ENCODE measurements at places on chromosomes 4 and X.

DNA sequence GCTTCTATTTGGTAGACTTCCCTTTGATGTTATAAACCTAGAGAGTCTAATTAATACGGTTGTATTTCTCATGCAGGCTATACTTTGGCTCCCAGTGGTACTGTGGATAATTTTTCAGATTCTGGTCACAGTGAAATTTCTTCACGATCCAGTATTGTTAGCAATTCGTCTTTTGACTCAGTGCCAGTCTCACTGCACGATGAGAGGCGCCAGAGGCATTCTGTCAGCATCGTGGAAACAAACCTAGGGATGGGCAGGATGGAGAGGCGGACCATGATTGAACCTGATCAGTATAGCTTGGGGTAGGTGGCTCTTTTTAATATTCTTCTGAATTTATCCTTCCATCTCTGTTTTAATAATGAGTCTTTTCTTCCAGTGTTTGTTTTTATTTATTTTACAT is 249.7 kb downstream of the RAPGEF2 start:
- no peak for DNase-seq

DNA sequence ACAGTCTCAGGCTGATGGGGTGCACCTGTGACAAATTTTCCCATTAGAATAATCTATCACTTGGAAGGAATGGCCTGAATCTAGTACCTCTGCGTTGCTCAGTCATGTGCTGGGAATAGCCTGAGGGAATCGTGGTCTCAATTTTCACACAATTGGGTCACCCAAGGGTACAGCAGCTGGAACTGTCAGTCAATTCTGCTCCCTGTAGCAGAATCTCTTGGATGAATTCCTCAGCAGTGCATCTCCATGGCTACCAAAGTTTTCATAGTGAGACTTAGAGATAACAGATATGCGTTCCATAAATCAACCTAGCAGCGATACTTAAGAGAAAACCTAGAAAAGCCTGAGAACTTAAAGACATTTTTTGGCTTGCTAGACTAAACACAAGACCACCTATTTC is 288.7 kb upstream of the CTSO start:
- DNase-seq, result no peak

- no peak for DNase-seq
Observed at GRCh38 chr4:159447296-159447695, 344.4 kb downstream of the RAPGEF2 start.

GRCh38 chrX:23861215-23861896 is 46.4 kb downstream of the APOO start:
- no peak for DNase-seq

DNA sequence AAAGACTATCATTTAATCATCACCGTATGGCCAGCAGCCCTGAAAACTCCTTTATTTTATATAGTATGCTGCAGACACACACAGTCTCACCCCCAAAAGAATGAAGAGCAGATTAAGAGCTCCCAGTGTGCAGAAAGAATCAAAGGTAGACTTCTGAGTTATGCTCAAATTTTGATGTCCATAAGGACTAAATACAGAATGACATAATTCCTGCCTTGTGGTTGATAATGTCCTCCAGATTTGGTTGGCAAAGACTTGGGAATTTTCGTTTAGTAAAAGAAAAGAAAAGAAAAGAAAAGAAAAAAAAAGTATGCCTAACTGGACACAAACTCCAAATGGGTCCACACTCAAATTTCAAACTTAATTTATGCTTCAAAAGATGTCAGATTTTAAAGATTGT is 118.1 kb upstream of the PLAC1 start:
- no peak for DNase-seq

DNA sequence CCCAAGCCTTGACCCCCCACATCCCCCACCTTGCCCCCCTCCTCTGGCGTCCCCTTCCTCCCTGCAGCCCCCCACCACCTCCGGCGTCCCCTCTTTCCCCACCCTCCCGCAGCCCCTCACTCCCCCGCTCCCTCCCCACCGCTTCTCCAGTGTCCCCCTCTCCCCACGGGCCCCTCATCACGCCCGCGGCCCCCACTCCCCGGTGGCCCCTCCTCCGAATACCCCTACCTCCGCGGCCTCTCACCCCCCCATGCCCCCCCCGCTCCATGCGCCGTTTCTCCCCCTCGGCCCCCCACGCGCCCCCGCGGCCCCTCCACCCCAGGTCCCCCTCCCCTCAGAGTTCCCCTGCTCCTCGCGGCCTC is 562 bp downstream of the RNF212 start:
- DNase-seq, result no peak

DNA sequence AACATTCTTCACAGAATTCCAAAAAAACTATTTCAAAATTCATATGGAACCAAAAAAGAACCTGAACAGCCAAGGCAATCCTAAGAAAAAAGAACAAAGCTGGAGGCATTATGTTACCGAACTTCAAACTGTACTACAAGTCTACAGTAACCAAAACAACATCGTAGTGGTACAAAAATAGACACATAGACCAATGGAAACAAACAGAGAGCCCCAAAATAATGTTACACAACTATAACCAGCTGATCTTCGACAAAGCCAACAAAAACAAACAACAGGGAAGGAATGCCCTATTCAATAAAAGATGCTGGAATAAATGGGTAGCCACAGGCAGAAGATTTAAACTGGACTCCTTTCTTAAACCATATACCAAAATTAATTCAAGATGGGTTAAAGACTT is 1189.6 kb downstream of the PCDH18 start:
- DNase-seq, result no peak

DNA sequence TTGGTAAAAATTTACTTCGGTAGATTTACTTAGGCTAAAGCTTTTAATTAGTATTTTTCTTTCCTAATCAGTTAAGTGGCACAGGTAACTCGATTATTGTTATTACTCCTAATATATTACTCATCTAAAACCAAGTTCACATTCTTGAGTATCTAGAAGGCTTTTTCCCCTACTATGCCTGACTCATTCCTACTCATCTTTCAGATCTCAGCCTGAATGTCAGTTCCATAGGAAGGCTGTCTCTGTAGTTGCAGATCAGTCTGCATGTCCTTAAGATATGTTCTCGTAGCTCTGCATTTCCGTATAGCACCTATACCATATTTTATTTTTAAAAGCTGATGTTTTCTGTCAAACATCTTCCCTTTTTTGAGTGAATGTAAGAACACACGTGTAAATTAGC is 5.9 kb upstream of the FAM184B start:
- DNase-seq, result no peak

DNA sequence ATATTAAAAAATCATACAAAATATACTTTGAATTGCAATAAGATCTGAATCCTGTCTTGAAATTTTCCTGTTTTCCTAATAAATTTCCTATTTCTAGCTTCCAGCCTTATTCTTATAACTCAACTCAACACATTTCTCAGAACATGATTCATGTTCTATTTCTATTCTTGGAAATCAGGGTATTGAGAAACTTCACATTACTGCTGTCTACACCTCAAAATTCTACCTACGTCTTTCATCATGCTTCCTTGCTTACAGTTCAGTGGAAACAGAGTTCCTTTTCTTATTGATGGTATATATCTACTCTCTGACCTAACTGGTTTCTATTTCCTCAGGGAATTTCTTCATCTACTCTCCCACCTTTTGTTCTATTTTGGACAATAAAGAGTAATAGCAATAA is 2139.0 kb downstream of the ARAP2 start:
- DNase-seq, result no peak

DNA sequence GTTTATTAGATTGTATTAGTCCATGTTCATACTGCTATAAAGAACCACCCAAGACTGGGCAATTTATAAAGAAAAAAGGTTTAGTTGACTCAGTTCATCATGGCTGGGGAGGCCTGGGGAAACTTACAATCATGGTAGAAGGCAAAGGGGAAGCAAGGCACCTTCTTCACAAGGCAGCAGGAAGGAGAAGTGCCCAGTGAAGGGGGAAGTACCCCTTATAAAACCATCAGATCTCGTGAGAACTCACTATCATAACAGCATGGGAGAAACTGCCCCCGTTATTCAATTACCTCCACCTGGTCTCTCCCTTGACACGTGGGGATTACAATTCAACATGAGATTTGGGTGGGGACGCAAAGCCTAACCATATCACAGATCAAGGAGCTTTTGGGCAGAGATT is 8.1 kb upstream of the HSD17B13 start:
- no peak for DNase-seq
